ENCODE measurements at places on chromosomes 7 and 10.

GRCh38 chr7:27435461-27435860 lies 192.9 kb downstream of the EVX1 start:
- no peak for DNase-seq

DNA sequence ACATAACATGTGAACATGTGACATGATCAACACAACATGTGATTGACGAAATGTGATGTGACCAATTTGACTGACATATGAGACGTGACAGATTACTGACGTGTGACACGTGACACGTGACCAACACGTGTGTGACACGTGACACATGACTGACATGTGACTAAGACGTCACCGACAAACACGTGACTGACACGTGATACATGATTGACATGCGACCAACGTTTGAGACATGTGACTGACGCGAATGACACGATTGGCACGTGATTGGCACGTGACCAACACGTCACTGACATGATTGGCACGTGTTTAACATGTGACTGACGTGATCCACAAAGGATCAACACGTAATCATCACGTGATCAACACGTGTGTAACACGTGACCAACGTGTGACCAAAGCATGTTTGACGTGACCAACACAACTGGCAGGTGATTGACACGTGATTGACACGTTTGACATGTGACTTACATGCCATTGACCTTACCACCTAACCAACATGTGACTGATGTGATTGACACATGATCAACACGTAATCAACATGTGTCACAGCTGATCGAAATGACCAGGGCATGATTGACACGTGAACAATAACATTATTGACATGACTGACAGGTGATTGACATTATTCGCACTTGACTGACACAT lies 23.7 kb downstream of the CRPPA start:
- no peak for DNase-seq

- DNase-seq, result peak; percentile 41
These were observed 53.1 kb upstream of the NKX6-2 start for GRCh38 chr10:132839061-132839460.

GRCh38 chr10:35516102-35516670 lies 89.0 kb upstream of the GJD4 start:
- DNase-seq, result no peak

DNA sequence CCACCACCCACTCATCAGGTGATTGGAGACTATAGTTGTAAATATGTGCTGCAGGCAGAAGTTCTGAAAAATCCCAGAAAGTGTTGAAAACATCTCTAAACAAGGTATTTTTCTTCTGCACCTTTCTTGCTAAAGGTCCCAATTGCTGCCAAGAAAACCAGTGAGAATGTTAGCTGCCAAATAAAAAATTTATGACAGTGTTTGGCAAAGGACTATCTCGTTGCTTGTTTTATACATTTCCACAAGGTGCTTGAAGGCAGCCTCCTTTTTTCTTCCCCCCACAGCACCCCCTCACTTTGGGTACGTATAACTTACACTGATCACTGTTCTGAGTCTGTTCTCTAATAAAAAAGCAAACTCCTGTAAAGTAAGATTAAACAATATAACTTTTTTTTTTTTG lies 158.6 kb upstream of the TCF7L2 start:
- no peak for DNase-seq

- DNase-seq, result no peak
These were observed 74.5 kb downstream of the BMPER start for GRCh38 chr7:33979807-33980355.

DNA sequence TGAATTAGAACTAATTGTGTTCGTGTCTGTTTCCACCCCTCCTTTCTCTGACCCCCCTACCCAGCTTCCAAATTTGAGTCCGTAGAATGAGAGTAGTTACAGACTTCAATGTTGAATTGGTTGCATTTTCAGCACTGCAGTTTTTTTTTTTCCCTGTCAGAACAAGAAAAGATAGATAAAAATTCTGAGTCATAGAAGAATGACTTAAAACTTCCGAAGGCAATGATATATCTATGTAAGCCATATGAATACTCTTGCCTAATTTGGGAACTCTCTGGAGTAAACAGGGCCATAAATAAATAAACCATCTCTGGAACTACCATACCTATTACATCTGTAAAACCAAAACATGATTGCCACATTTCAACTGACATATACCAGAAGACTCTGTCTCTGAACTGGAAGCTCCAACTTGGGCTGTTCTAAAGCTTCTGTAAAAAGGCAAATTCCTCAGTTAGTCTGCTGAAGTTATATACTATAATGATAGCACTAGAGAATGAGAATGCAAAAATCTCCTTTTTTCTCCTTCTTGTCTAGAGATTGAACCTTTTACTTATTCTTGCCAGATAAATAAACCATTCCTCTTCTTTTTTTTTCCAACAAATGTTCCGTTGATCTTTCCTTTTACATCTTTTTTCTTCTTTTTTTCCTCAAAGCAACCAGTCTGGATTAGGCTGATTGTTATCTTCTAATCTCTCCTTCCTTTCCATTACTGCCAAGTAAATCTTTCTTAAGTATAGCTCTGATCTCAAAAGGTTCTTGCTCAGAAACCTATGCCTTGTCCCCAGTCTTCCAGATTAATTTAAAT lies 23.5 kb downstream of the VCL start:
- DNase-seq, result no peak

GRCh38 chr7:41328131-41328530 lies 374.8 kb downstream of the INHBA start:
- no peak for DNase-seq

GRCh38 chr10:66252986-66253385 lies 672.9 kb upstream of the LRRTM3 start:
- DNase-seq, result no peak

GRCh38 chr7:123528265-123528664 lies 6.1 kb downstream of the IQUB start:
- no peak for DNase-seq

DNA sequence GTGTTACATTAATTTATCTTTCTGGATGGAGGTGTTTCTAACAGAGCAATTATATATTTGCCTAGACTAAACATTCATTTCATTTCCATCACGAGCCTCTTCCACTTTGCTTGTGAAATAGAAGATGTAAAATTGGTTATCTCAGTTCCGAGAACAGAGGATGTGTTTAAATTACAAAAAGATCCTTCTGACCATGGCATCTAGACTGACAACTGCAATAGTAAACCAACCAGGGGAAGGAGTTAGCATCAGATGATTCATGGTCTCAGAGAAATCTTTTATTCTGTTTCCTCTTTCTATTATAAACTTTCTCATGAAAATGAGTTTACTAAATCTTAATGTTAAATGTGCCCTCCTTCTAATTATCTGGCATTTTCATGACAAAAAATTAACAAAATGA lies 149.8 kb upstream of the WDR11 start:
- no peak for DNase-seq

GRCh38 chr7:140584195-140584851 lies 56.3 kb downstream of the DENND2A start:
- no peak for DNase-seq

GRCh38 chr10:23157691-23158369 lies 34.3 kb upstream of the PTF1A start:
- DNase-seq, result no peak

DNA sequence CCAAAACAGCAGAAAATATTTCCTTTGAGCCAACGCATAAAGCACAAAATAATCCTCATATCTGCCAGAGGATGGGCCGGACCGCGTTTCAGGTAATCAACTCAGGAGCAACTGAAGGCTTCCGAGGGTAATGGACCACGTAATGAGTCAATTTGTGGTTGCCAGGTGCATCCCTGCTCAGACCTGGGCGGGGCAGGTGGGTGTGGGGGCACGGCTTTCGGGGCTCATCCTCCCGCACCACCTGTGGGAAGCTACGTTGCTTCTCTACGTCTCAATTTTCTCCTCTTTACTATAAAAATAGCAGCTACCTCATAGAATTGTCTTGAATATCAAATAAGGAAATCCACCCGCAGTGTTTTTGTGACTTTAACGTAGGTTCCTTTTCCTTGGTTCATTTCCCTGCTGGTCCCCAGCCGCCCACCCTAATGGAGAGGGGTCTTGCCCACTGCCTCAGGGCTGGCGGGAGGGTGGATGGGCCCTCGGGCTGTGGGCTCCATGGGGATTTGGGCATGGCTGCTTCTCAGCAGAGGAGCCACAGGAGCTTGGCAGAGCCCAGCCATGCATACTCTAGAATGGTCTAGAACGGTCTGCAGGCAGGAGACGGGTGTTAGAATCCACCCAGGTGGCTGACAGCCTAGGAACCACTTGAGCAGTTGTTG lies 324.7 kb downstream of the ADARB2 start:
- DNase-seq, result no peak

- no peak for DNase-seq
These were observed 5.6 kb upstream of the NRCAM start for GRCh38 chr7:108461840-108462239.

- DNase-seq, result no peak
These were observed 10.9 kb downstream of the OR9A2 start for GRCh38 chr7:143015926-143016490.

- no peak for DNase-seq
These were observed 88.1 kb upstream of the PDCD4 start for GRCh38 chr10:110783509-110784107.

GRCh38 chr7:80748363-80749042 lies 110.1 kb downstream of the CD36 start:
- no peak for DNase-seq

GRCh38 chr10:26430641-26431163 lies 7.4 kb upstream of the APBB1IP start:
- DNase-seq, result no peak

- DNase-seq, result no peak
These were observed 26.0 kb downstream of the GSDME start for GRCh38 chr7:24731313-24731712.

DNA sequence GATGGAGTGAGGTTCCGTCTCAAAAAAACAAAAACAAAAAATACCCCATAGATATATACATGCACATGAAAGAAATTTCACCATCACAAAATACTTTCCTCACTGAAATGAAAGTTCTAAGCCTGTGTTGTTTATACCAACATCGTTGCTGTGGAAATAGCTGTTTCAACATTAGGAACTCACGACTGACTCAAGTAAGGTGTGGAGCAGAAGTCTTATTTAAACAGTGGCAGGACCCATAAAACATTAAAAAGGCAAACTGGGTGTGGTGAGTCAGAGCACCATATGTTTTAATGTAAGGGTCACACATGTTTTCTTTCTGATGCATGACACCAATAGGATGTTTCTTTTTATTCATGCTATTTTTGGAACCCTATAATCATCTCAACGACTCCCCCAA lies 48.3 kb downstream of the BAIAP2L1 start:
- no peak for DNase-seq

DNA sequence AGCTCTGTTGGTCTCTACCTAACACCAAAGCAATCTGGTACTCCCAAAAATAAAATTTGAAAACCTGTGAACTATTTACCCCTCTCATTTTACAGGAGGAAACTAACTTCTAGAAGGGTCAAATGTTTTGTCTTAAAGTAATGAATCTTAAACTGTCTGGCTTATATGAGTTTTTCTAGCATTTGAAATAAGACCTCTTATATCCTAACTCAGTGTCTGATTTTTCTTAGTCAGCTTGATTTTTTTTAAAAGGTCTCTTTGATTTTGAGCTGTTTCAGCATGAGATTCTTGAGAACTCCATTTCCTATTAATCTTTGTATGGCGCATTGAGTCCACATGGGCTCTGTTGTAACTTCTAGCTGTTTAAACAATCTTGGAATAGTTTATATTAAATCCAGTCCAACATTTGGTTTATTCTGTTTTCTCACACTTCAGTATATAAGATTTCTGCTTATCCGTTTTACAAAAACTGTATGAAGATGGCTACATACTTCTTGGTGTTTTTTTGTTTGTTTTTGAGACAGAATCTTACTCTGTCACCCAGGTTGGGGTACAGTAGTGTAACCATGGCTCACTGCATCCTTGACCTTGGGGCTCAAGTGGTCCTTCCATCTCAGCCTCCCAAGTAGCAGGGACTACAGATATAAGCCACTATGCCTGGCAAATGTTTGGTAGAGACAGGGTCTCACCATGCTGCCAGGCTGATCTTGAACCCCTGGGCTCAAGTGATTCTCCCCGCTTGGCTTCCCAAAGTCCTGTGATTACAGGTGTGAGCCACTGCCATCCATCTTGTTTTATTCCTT lies 91.1 kb downstream of the PPP1R9A start:
- DNase-seq, result no peak

GRCh38 chr10:113930482-113931057 lies 76.1 kb downstream of the NHLRC2 start:
- DNase-seq, result no peak

GRCh38 chr7:147033641-147034040 lies 917.0 kb downstream of the CNTNAP2 start:
- no peak for DNase-seq

DNA sequence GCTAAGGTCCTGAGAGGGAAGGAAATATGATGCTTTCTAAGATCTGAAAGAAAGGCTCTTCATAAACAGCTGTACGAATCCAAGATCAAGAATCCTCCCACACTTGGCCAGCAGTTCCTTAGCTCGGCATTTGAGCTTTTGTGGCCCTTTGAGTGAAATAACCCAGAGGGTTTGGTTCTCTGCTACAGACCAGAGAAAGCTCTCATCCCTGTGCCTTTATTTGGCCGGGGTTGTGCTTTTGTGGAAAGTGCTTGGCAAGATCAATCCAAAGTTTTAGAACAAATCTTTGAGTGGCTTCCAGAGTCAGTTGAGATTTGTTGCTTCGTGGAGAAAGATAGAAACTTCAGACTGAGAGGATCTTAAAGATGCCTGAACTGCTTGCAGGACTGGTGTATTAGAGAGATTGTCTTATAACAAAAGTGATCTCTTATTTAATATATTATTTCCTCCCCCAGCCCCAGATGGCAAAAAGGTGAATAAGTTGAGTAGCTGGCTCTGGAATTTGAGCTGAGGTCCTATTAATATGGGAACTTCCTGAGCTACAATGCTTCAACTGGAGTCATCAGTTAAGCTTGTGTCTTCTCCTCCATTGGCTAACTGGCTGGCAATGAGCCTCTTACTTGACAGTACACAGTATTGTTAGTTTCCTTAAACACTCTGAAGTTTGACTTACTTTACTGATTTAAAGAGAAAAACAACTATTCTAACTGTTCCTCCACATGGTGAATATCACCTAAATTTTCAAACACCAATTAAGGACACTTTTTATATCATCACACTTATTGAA lies 687.3 kb downstream of the MAGI2 start:
- DNase-seq, result no peak

Measured in coronary artery (tissue), 2 donors.